ENCODE measurements at places on chromosomes 4 and X.

DNA sequence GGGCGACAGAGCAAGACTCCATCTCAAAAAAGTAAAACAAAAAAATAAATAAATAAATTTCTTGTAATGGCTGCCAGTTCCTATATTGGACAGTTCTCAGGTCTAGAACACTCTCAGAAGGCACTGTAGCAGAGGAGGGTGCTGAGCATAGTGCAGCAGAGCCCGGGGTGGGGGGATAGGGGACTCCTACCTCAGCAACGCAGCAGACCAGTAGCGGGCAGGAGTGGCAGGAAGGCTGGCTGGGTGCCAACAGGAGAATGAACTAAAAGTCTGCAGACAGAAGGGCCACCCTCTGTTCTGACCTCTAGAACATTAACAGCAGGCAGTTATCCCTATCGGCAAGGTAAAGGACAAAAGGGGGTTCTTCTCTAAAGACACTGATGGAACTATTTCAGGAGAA, 20.2 kb downstream of the PDK3 start:
- DNase-seq: no peak

DNA sequence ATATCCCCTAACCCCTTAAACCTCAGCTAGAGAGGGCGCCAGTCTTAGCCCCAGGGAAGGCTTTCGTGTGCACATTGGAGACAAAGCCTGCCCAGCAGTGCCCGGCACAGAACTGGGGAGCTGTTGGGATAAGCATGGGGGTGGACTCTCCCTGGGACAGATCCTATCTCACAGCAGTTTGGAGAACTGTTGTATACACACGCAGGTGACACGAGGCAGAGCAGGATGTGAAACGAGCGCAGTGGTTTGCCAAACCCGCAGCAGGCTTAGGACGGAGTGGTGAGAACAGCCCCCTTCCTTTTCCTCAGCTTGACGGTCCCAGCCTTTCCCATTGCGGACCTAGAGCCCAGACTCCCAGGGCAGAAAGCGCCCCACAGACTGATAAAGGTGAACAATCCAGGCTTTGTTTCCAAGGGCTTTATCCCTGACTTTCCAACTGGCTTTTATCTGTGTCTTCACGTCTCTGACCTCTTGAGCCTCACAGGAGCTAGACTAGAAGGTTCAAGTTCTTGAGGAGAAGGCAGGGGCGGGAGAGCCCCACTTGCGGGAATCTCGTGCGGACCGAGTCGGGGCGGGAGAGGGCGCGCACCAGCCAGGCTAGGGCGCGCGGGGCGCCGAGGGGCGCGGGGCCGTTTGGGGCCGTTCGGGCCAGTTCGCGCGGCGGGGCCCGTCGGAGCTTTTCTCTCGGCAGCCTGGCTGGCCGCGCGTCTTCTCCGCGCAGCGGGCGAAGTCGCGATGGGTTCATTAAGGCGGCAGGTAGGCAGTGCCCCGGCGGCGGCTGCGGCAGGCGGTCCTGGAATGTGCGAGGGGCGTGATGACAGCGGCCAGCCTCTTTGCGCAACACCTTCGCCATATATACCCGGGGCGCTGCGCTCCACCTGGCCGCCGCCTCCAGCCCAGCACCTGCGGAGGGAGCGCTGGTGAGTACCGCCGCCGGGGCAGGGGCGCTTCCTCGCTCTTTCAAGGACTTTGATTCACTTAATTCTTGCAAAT, at the start of gene SLC34A2:
Gene SLC34A2 (plus strand): TSS at position 881 of the 993 bp plus-strand sequence. CDS start 6,650 bp downstream, outside the sequence.
- no peak for DNase-seq

DNA sequence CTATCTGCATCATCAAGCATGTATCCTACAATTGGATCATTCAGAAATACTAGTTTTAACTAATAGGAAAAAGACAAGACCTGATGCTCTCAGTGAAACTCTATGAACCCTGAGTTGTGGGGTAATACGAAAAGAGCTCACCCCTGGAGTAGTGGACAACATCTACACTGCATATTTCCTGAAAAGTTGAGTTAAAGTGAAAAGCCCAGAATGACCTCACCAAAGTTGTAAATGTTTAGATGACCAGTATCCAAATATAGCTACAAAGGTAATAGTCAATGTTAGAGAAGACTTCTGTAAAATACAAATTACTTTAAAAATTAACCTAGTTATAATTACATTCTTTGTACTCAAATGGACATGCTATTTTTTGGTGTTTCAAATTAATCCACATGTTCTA, 52.8 kb upstream of the SRPX start:
- DNase-seq: no peak

DNA sequence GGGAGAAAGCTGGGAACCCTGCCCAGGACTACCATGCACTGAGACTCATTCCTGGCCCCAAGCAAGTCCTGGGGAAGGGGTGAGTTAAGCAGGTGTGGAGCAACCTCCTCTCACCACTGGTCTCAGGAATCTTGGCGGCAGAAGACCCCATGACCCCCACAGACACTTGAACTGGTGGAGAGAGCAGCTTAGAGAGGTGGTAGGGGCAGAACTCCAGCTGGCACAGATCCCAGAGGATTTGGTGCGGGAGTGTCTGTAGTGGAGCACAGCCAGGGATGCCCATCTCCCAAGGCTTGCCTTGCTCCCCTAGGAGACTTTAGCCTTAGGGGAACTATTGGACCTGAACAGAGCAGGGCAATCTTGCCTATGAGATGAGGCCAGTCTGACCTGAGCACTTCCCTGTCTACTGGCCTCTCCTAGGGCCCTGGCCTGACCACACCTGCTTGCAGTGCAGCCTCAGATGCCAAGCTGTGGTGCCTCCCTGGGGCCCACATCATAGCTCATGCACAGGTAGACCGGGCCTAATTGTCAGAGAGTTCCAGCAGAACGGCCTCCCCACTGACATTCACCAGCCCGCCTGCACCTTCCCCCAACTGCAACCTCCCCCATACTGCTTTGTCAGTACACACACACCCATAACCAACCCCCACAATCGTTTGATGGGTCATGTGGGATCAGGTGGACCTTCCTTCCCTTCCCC, 78.0 kb downstream of the NAA11 start:
- no peak for DNase-seq

DNA sequence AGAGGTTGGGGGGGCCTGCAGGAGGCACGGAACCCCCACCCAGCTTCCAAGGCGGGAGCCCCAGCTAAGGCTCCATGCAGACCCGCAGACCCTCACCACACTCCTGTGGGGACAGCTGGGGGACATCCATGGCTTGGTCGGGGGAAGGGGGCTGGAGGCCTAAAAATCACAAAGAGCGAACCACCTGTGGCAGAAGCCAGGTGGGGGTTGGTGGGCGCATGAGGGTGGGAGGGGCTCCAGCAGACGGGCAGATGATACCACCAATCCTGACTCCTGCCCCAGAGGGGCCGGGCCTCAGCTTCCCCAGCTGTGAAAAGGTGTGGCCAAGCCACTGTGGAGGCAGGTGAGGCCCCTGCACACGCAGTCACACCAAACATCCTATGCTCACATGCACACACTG, 111.6 kb downstream of the FAM53A start:
- no peak for DNase-seq

DNA sequence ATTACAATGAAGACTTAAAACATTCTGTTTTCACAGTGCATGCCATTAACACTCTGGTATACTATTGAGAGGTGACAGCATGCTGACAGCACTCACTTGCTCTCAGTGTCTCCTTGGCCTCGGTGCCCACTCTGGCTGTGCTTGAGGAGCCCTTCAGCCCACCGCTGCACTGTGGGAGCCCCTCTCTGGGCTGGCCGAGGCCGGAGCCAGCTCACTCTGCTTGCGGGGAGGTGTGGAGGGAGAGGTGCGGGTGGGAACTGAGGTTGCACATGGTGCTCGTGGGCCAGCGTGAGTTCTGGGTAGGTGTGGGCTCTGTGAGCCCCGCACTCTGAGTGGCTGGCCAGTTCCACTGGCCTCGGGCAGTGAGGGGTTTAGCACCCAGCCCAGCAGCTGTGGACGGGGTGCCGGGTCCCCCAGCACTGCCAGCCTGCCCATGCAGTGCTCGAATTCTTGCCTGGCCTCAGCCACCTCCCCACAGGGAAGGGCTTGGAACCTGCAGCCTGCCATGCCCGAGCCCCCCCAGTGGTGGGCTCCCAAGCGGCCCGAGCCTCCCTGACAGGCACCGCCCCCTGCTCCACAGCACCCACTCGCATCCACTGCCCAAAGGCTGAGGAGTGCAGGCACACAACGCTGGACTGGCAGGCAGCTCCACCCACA, 135.3 kb upstream of the AR start:
- DNase-seq: no peak

DNA sequence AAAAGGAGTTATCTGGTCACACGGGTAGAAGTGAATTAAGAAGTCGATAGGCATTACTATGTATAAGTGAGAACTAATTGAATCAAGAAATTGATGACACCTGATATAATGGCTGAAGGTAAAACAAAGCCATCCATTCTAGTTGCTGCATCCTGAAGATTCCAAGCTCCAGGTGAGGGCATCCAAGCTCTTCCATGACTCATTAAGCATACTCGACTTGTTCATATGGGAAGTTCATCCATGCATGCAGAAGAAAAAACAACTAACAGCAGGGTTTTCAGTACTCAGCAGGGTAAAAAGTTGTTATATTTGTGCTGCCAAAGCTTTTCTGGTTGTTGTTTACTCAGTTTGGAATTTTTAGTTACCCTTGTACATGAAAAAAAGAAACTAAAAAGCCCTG, 508.0 kb upstream of the CXorf51A start:
- DNase-seq: no peak

GRCh38 chr4:12458621-12459020, 1025.5 kb downstream of the RAB28 start:
- DNase-seq: no peak

DNA sequence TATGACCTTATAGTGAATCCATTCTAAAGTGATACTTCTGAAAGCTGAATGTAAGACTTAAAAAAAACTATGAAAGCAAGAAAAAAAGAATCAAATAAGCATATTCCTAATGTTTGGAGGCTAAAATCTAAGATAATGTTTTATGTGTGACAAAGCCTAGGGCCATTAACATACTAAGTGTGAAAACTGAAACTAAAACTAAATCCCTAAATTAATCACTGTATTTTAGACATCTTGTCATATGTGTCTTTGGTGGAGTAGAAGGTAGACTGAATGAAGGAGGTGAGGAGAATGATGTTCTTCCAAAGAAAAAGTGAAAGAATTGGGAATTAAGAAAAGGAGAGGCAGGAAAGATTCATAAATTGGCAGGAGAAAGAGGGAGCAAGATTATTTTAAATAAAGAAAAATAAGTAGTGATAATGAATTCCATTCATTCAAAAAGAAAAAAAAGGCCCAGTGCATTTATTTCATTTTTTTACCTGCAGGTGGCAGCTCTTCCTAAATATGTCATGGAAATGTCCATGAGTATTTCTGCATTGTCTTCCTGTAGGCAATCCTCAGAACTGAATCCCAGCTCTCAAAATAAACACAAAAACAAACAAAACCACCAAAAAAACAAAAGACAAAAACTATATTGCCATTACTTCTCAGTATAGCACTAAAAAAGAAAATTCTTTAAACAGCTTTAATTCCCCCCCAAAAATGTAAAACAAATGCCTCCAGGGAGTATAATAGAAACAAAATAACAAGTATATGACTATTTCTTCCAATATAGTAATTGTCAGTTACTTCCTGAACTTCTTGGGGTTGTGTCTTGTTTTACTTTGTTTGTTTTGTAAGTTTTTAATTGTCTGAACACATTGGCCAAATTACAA, 17.0 kb upstream of the AP1AR start:
- no peak for DNase-seq

DNA sequence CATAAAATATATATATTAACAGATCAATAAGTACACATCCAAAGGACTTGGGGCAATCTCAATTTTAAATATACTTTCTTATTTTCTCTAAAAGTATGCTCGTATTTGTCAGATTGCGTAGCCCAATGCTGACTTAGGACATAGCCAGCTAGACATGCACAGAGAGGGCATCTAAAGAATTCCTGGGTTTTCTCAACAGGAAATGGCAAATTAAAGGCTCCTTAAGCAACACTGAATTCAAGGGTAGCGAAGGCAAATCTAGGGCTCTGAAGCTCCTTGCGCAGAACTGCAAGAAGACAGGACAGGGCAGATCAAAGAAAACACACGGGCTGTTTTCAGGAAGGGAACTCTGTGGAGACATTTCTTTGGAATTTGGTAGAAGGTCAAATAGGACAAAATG, 94.6 kb upstream of the FTHL17 start:
- DNase-seq: no peak

DNA sequence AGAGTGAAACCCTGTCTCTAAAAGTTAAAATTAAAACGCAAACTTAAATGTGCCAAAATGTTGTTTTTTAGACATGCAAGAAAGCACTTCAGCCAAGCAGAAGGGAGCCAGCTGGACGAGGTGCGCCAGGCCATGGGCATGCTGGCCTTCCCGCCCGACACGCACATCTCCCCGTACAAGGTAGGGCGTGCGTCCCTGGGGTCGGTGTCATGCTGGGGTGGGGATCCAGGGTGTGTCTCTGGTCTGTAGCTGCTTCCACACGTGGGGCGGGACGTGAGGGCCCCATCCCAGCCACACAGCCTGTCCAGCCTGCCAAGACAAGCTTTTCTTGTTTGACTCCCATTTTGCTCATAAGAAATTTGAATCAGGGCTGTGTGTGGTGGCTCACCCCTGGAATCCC, 14.3 kb upstream of the UVSSA start:
- no peak for DNase-seq

DNA sequence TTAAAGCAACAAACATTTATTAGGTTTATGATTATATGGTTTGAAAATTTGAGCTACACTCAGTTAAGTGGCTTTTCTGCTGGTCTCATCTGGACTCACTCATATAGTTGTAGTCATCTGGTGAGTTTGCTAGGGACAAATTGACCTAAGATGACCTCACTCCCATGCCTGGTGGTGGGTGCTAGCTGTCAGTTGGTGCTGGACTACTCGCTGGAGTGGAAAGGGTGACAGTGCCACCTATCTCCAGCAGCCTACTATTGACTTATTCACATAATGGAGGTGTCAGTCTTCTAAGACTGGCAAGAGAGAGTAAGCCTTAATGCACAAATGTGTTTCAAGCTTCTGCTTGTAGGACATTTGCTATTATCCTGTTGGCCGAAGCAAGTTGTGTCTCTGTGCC, 88.2 kb downstream of the TASL start:
- DNase-seq: no peak

- no peak for DNase-seq
Measured at GRCh38 chr4:114017120-114017917, 37.9 kb upstream of the ARSJ start.

- no peak for DNase-seq
Measured at GRCh38 chrX:1741816-1742394, 127.0 kb downstream of the ASMT start.

DNA sequence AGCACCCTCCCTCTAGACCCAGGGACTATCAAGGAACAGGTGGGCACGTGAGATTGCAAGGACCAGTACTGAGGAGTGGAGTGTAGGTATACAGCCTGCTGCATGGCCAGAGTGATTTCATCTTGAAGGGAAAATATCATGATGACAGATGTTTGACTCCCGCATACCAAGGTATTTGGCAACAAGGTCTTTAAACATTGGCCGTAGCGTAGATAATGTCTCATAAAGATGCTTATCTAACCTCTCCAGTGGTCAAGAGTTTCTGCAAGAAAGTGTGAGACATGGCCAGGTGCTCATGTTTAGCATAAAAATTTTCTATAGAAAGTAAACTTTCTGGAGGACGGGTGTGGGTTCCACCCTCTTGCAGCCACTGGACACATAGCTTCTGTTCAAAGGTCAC, 18.7 kb upstream of the ZNF630 start:
- DNase-seq: no peak

- DNase-seq: no peak
Measured at GRCh38 chr4:119020158-119020557, 115.5 kb upstream of the MYOZ2 start.

- DNase-seq: peak; percentile 4
Measured at GRCh38 chr4:77734928-77735327, 84.2 kb downstream of the CNOT6L start.

- no peak for DNase-seq
Measured at GRCh38 chrX:9677098-9677739, 88.4 kb downstream of the GPR143 start.

GRCh38 chr4:90495936-90496335, 368.7 kb downstream of the CCSER1 start:
- DNase-seq: no peak
